ENCODE measurements at places on chromosomes 2 and 18.

DNA sequence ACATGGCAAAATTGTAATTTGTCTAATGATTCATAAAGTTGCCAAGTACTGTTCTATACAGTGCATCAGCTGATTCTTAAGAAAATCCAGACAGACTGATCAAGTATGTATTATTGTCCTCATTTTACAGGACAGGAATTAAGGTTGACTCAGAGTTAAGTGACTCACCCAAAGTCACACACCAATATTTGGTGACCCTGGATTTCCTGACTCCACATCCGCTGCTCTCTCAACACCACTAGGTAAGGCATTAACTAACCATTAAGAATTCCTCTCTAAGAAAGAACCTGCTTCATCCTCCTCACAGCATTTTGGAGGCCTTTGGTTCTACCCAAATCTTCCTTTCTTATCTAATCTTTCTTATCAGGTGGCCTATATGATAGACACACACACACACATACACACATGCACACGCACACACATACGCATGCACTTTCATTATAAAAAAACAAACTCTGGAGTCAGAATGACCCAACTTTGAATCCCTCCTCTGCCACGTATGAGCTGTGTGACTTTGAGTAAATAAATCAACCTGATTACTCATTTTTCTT is 150.8 kb downstream of the ANKRD44 start:
- no peak for DNase-seq
- H3K36me3 ChIP-seq, result no peaks in the 10 kb centered on the region
- no peak overlapping the region for H3K4me3 ChIP-seq

DNA sequence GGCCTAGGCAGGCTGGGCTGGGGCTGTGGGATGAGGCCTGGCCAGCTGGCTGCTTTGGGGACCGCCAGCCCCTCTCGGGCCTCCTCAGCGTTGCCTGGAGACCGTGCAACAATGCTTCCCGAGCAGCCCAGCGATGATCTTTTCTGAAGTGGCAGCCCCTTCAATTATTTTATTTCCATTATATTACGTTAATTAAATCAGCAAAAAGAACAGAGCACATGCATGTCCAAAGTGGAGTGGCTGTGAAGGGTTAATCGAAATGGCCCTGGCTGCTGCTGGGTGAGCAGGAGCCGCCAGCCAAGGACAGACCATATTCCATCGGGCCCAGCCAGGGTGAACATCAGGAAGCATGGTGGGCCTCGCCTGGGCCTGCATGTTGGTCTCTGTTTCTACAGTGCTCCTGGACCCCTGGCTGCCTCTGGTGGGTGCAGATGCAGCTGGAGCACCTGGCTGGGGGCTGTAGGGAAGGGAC is 245.5 kb downstream of the MYCN start:
- H3K36me3 ChIP-seq, result no peaks in the 10 kb centered on the region
- no peaks in the 10 kb centered on the region for H3K4me1 ChIP-seq
- no peak overlapping the region for H3K27ac ChIP-seq
- no peaks in the 10 kb centered on the region for H3K27me3 ChIP-seq
- no peak for DNase-seq
- no peak overlapping the region for H3K4me3 ChIP-seq

- H3K4me3 ChIP-seq, result no peak overlapping the region
- no peak for DNase-seq
- H3K4me1 ChIP-seq, result no peaks in the 10 kb centered on the region
- no peak overlapping the region for H3K27ac ChIP-seq
- H3K27me3 ChIP-seq, result no peaks in the 10 kb centered on the region
- H3K36me3 ChIP-seq, result no peaks in the 10 kb centered on the region
These were observed 78.4 kb downstream of the UXS1 start for GRCh38 chr2:106115665-106116064.

GRCh38 chr2:23465936-23466335 is 81.0 kb downstream of the KLHL29 start:
- H3K27me3 ChIP-seq, result peaks cover 7% of the 10 kb centered on the region
- H3K36me3 ChIP-seq, result no peaks in the 10 kb centered on the region
- H3K4me3 ChIP-seq, result no peak overlapping the region
- no peak overlapping the region for H3K27ac ChIP-seq
- H3K4me1 ChIP-seq, result no peaks in the 10 kb centered on the region

- DNase-seq, result no peak
- H3K27ac ChIP-seq, result no peak overlapping the region
- H3K4me1 ChIP-seq, result no peaks in the 10 kb centered on the region
- H3K27me3 ChIP-seq, result no peaks in the 10 kb centered on the region
- H3K4me3 ChIP-seq, result no peak overlapping the region
- H3K36me3 ChIP-seq, result no peaks in the 10 kb centered on the region
These were observed 231.4 kb downstream of the LRRTM1 start for GRCh38 chr2:80073134-80073561.

DNA sequence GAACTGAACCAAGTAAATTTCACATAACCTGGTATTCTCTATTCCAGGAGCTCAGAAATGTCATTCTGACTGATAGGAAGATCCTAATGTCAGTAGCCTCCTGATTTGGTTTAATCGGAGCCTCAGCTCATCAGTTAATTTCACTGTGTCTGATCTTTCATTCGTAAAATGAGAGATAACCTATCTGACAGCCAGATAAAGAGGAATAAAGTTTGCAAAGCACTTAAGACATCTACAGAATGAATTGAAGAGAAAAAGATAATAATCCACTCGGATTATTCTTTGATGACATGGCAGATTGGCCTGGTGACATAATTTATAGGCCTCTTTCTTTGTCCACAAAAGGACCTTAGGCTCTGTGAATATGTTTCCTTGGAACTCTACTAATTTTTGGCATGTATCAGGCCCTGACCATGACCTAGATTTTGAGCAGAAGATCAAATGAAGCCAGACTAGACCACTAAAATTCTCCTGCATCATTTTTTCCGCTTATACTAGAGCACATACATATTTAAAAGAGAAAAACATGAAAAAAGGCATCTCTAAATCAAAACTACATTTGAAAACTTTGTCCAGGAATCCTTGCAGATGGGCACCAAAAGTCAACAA is 312.4 kb downstream of the MTX2 start:
- no peak for DNase-seq
- H3K36me3 ChIP-seq, result no peaks in the 10 kb centered on the region
- no peak overlapping the region for H3K4me3 ChIP-seq
- no peak overlapping the region for H3K27ac ChIP-seq

GRCh38 chr2:242065426-242065825 is 195.9 kb downstream of the RTP5 start:
- H3K27ac ChIP-seq, result no peak overlapping the region
- H3K4me1 ChIP-seq, result no peaks in the 10 kb centered on the region
- no peak overlapping the region for H3K4me3 ChIP-seq
- no peaks in the 10 kb centered on the region for H3K36me3 ChIP-seq
- H3K27me3 ChIP-seq, result peaks cover 6% of the 10 kb centered on the region

DNA sequence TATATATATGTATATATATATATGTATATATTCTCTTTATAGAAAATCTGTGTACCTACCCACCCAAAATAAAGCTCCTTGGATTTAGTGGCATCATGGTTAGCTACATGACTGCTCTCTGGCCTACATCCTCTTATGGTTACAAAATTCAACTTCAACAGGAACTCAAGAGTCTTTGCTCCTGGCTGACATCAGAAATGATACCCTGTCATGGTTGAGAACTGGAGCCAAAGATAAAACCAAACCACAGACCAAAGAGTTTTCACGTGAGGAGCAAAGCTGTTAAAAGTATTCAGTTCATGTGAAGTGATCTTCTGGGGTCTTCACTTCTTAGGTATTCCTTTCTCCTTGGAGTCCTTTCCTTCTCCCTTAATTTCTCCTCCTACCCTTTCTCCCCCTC is 476.3 kb downstream of the SOX11 start:
- DNase-seq, result no peak
- no peaks in the 10 kb centered on the region for H3K36me3 ChIP-seq
- H3K4me1 ChIP-seq, result no peaks in the 10 kb centered on the region
- H3K27me3 ChIP-seq, result no peaks in the 10 kb centered on the region

DNA sequence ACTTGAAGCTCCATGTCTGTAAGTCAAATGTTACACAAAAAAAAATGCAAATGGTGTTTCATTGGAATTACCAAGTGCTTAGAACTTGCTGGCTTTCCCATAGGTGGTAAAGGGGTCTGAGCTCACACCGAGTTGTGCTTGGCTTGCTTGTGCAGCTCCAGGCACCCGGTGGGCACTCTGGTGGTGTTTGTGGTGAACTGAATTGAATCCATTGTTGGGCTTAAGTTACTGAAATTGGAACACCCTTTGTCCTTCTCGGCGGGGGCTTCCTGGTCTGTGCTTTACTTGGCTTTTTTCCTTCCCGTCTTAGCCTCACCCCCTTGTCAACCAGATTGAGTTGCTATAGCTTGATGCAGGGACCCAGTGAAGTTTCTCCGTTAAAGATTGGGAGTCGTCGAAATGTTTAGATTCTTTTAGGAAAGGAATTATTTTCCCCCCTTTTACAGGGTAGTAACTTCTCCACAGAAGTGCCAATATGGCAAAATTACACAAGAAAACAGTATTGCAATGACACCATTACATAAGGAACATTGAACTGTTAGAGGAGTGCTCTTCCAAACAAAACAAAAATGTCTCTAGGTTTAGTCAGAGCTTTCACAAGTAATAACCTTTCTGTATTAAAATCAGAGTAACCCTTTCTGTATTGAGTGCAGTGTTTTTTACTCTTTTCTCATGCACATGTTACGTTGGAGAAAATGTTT is 97.9 kb upstream of the IL1R2 start:
- H3K27ac ChIP-seq, result no peak overlapping the region
- no peak overlapping the region for H3K4me3 ChIP-seq
- H3K27me3 ChIP-seq, result no peaks in the 10 kb centered on the region
- no peaks in the 10 kb centered on the region for H3K4me1 ChIP-seq
- DNase-seq, result no peak
- H3K36me3 ChIP-seq, result no peaks in the 10 kb centered on the region

DNA sequence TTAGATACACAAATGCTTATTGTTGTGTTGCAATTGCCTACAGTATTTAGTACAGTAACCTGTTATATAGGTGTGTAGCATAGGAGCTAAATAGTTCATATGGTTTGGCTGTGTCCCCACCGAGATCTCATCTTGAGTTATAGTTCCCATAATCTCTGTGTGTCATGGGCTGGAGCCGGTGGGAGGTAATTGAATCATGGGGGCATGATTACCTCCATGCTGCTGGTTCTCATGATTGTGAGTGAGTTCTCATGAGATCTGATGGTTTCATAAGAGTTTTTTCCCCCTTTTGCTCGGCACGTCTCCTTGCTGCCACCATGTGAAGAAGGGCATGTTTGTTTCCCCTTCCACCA is 190.5 kb upstream of the SESTD1 start:
- no peaks in the 10 kb centered on the region for H3K36me3 ChIP-seq
- no peak overlapping the region for H3K4me3 ChIP-seq

- no peaks in the 10 kb centered on the region for H3K4me1 ChIP-seq
- no peaks in the 10 kb centered on the region for H3K36me3 ChIP-seq
- DNase-seq, result no peak
- H3K27ac ChIP-seq, result no peak overlapping the region
These were observed 41.5 kb upstream of the PUM2 start for GRCh38 chr2:20391951-20392699.

DNA sequence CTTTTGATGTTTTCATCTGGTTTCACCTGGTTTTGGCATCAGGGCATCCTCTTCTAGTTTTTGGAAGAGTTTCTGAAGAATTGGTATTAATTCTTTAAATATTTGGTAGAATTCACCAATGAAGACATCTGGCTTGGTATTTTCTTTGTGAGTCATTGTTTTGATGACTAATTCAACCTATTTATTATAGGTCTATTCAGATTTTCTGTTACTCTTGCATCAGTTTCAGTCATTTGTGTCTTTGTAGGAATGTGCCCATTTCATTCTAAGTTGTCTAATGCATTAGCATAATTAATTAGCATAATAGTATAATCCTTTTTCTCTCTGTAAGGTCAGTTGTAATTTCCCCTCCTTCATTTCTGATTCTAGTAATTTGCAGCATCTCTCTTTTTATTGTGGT is 8.0 kb downstream of the GNLY start:
- H3K36me3 ChIP-seq, result no peaks in the 10 kb centered on the region
- no peak for DNase-seq
- no peaks in the 10 kb centered on the region for H3K27me3 ChIP-seq
- peaks cover 4% of the 10 kb centered on the region for H3K4me1 ChIP-seq
- H3K27ac ChIP-seq, result no peak overlapping the region

GRCh38 chr2:163919717-163920116 is 183.9 kb upstream of the FIGN start:
- no peaks in the 10 kb centered on the region for H3K27me3 ChIP-seq
- H3K4me1 ChIP-seq, result no peaks in the 10 kb centered on the region
- H3K4me3 ChIP-seq, result no peak overlapping the region
- H3K27ac ChIP-seq, result no peak overlapping the region

DNA sequence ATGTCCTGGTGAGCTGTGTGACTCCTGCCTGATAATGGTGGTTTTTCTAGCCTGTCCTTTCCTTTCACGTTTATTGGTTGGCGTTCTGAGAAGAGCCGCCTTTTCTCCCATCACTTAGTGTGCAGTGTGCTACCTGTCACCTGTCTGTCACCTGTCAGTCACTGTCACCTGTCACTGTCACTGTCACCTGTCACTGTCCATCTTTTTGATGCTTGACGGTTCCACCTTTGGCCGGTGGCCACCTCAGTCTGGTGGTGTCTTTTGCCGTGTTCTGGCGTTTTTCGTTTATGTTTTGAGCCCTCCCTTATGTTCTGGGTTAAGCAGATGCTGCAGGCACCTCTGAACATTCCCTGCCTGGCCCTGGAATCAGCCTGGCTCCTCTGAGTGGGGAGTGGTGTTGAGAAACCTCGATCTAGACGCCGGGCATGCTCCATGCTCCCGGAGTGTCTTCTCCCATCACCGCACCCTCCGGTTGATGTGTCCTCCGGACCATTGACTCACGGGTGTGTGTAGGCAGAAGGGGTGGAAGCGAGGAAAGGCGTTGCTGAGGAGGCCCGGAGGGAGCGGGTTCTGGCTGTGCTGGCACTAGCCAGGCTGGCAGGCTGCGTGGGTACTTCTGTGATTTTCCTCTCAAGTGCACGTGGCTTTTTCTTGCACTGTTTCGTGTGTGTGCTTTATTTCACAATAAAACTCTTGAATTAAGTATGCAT is 20.7 kb downstream of the DTYMK start:
- H3K4me1 ChIP-seq, result no peaks in the 10 kb centered on the region
- DNase-seq, result no peak
- no peaks in the 10 kb centered on the region for H3K36me3 ChIP-seq

- H3K27me3 ChIP-seq, result no peaks in the 10 kb centered on the region
- H3K4me1 ChIP-seq, result no peaks in the 10 kb centered on the region
- no peaks in the 10 kb centered on the region for H3K36me3 ChIP-seq
These were observed 123.5 kb upstream of the FOSL2 start for GRCh38 chr2:28269019-28269784.

DNA sequence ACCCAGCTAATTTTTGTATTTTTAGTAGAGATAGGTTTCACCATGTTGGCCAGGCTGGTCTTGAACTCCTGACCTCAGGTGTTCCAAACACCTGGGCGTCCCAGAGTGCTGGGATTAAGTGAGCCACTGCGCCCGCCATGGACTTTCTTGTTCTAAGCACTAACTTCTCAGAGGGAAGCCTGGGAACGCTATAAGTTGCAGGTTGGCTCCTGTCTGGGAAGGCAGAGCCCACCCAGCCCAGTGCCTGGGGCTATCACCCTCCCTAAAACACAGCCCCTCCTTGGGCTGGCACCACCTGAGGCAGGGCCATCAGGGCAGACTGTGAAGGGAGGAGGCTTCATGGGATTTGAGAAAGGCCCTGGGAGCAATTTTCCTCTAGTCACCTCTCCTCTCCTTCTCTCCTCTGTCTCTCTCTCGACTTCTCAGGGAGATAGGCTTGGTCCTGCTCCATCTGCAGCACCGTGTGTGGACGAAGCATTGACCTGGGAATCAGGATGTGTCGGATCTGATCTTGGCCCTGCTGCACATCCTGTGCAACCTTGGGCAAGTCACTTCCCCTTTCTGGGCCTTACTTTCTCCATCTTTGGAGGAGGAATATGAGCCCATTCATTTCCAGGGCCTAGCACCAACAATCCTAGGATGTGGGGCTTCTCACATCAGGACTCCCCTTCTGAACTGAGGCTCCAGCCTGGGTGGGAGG is 10.9 kb downstream of the PSD4 start:
- no peak overlapping the region for H3K27ac ChIP-seq
- no peak overlapping the region for H3K4me3 ChIP-seq
- no peaks in the 10 kb centered on the region for H3K4me1 ChIP-seq
